G401 (cell line): ENCODE measurements at places on chromosomes 1 and 21.

GRCh38 chr1:184867866-184868689, 106.2 kb downstream of the NIBAN1 start:
- DNase-seq, result no peak

GRCh38 chr1:73065339-73066041, 783.2 kb upstream of the NEGR1 start:
- no peak for DNase-seq

- no peak for DNase-seq
Observed at GRCh38 chr1:11795238-11795890, 10.4 kb downstream of the MTHFR start.

GRCh38 chr1:160726114-160726497, 12.9 kb upstream of the SLAMF7 start:
- no peak for DNase-seq

GRCh38 chr1:15352128-15352957, 57.3 kb upstream of the EFHD2 start:
- no peak for DNase-seq
